ENCODE measurements at places on chromosomes 4 and X.
A peak's percentile ranks its signal among the peaks of the same experiment; 100 is the strongest.

GRCh38 chrX:40010550-40011321, 87.0 kb downstream of the BCOR start:
- no peak for DNase-seq

DNA sequence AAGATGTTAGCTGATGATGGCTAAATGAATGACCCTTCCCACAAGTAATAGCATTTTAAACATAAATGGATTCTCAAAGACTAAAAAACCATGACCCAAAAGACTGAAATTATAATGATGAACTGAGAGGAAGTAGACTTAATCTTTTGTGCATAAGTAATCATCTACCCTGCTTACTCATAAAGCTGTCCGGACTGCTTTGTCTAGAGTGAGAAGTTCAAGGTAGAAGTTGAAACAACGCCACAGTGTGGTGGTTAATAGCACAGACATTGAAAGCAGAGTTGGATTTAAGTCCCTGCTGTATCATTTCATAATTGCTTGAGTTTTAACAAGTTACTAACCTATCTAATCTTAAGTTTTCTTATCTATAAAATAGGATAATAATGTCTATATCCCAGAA, 346.6 kb downstream of the CENPC start:
- DNase-seq: peak; percentile 1

GRCh38 chr4:136713140-136713539, 819.2 kb downstream of the PCDH18 start:
- no peak for DNase-seq

GRCh38 chrX:45788941-45789348, 588.3 kb upstream of the DIPK2B start:
- DNase-seq: no peak

DNA sequence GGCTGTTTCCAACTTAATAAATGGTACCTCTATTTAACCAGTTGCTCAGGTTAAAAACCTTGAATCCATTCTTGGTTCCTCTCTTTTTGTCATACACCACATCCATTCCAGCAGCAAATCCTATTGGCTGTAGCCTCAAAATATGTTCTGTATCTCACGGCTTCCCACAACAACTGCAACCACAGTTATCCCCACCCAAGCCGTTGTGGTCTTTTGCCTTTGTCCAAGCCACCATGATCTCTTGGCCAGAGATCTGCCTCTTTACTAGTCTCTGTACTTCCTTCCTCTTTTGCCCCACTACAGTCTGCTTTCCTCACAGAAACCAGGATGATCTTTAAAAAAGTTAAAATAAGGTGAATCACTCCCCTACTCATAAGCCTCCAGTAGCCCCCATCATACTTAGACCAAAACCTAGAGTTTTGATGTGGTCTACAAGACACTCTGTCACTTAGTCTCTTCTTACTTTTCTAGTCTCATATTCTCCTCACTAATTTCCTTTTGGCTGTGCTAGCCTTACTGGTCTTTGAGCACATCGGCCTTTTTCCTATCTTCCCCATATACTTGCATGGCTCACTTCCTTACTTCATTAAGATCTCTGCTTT, 10.3 kb downstream of the MAOA start:
- DNase-seq: no peak

- no peak for DNase-seq
Observed at GRCh38 chrX:18871161-18871890, 112.6 kb downstream of the PHKA2 start.

DNA sequence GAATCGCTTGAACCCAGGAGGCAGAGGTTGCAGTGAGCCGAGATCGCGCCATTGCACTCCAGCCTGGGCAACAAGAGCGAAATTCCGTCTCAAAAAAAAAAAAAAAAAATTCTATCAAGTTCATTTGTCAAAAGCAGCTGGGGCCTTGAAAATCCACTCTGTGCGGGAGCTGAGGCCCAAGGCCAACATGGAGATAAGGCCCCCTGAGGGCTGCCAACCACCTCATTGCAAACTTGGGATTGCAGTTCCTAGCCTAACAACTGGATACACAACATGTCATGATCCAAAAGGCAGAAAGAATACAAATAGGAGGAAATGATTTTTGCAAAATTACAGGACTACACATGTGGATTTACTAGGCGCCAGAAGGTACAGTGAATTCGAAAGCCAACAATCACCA, 22.5 kb upstream of the PRDX4 start:
- no peak for DNase-seq

DNA sequence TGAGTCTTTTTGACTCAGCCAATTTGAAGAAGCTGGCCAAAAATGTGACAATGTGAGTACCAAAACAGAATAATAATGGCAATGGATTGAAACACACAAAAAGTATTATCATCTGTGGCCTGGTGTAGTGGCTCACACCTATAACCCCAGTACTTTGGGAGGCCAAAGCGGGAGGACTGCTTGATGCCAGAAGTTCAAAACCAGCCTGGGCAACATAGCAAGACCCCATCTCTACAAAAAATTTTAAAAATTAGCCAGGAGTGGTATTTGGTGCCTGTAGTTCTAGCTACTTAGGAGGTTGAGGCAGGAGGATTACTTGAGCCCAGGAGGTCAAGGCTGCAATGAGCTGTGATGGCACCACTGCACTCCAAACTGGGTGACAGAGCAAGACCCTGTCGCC, 41.5 kb downstream of the PLK4 start:
- DNase-seq: no peak

All from NCI-H510A (cell line).